Myometrial cell (primary cell): ENCODE measurements at places on chromosomes 3 and 15. TPM values are rescaled to one million over a fixed set of nuclear protein-coding genes. Genes with fewer than 3 reads are reported as not detected.

The CHAC1 gene
- 42.7 and 71.1 TPM in 2 replicates for total RNA-seq

The THSD4 gene
- 60.5 and 93.6 TPM in 2 replicates for total RNA-seq

The PLS1 gene
- total RNA-seq: 0.53 and 0.58 TPM in 2 replicates

The GPR27 gene
- not detected in 2 replicates for total RNA-seq

The ZNF860 gene
- 0.29 and 0.53 TPM in 2 replicates for total RNA-seq

The USP13 gene
- 10.3 and 15.9 TPM in 2 replicates for total RNA-seq

The MAGI1 gene
- total RNA-seq: 2.5 and 3.7 TPM in 2 replicates

The GOLGA6L7 gene
- total RNA-seq: not detected in 2 replicates

The MOBP gene
- not detected in 2 replicates for total RNA-seq

The PP2D1 gene
- not detected in 2 replicates for total RNA-seq

The CLSTN2 gene
- not detected in 2 replicates for total RNA-seq

The LCTL gene
- 0.58 and 3.5 TPM in 2 replicates for total RNA-seq

The PCSK6 gene
- not detected in 2 replicates for total RNA-seq

The MNS1 gene
- 3.2 and 3.7 TPM in 2 replicates for total RNA-seq

The CIAO2A gene
- 84.0 and 85.9 TPM in 2 replicates for total RNA-seq

The SLC28A2 gene
- total RNA-seq: not detected in 2 replicates

The CMTM6 gene
- 68.4 and 87.9 TPM in 2 replicates for total RNA-seq

The P2RY13 gene
- total RNA-seq: not detected in 2 replicates

The FSIP1 gene
- total RNA-seq: 1.4 and 1.6 TPM in 2 replicates

The CPA3 gene
- 0.29 TPM in 1 of 2 replicates, not detected in the other for total RNA-seq

The SLC35G2 gene
- total RNA-seq: 16.4 and 18.4 TPM in 2 replicates

The ITGA11 gene
- 0.86 TPM in 1 of 2 replicates, not detected in the other for total RNA-seq
